ENCODE measurements at places on chromosomes 16 and 17. TPM values are rescaled to one million over a fixed set of nuclear protein-coding genes. Genes with fewer than 3 reads are reported as not detected.

- DNase-seq, result no peak
These were observed 45.1 kb downstream of the AHSP start for GRCh38 chr16:31572821-31573220.

Gene SPATA32
- total RNA-seq, result not detected

Gene CES3
- not detected for total RNA-seq

DNA sequence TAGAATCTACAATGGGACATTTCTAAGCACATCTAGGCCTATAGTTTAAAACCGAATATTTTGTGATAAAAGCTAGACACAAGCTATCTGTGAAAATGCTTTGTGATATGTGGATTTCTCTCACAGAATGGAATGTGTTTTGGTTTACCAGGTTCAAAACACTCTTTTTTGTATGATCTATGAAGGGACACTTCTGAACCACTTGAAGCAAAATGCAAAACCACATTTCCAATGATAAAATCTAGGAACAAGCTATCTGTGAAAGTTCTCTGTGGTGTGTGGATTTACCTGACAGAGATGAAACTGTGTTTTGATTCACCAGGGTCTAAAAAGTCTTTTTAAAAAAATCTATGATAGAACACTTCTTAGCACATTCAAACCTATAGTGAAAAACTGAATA, 2192.4 kb downstream of the TP53TG3F start:
- no peak for DNase-seq

- peak; percentile 96 for DNase-seq
These were observed 513 bp downstream of the ADAM11 start for GRCh38 chr17:44759086-44759915.

Measured in osteoblast (primary cell).